ENCODE measurements at places on chromosomes 1 and 21.

DNA sequence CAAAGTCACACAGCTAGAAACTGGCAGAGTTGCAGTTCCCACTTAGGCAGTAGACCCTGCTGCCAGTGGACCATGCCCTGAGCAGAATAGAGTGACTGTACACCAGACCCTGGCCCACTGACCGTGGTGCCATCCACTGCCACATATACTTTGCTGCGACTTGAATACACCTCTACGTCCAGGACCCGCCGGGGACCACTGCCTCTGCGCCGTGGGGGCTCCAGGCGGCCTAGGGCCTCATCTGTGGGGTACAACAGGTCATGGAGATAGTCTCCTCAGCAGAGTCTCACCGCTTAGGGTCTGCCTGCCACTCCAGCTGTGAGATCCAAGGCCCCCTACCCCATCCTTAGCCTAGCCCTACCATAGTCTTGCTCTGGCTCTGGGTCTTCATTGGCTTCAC lies 1.6 kb downstream of the POMGNT1 start:
- H3K36me3 ChIP-seq: peaks cover 34% of the 10 kb centered on the region
- H3K4me1 ChIP-seq: peaks cover 8% of the 10 kb centered on the region
- H3K27ac ChIP-seq: peak overlapping the region; percentile 70
- no peaks in the 10 kb centered on the region for H3K27me3 ChIP-seq
- no peak for DNase-seq

- peak overlapping the region; percentile 81 for H3K27ac ChIP-seq
- H3K4me3 ChIP-seq: peak overlapping the region; percentile 76
- no peak for DNase-seq
- H3K4me1 ChIP-seq: peaks cover 24% of the 10 kb centered on the region
- H3K27me3 ChIP-seq: no peaks in the 10 kb centered on the region
- peaks cover 94% of the 10 kb centered on the region for H3K36me3 ChIP-seq
These were observed 29.7 kb downstream of the MDM4 start for GRCh38 chr1:204545881-204546280.

- H3K27ac ChIP-seq: no peak overlapping the region
- no peaks in the 10 kb centered on the region for H3K36me3 ChIP-seq
- DNase-seq: no peak
- H3K4me3 ChIP-seq: peak overlapping the region; percentile 3
- H3K4me1 ChIP-seq: peaks cover 17% of the 10 kb centered on the region
These were observed 1.7 kb upstream of the GRIK3 start for GRCh38 chr1:37035796-37036666.

DNA sequence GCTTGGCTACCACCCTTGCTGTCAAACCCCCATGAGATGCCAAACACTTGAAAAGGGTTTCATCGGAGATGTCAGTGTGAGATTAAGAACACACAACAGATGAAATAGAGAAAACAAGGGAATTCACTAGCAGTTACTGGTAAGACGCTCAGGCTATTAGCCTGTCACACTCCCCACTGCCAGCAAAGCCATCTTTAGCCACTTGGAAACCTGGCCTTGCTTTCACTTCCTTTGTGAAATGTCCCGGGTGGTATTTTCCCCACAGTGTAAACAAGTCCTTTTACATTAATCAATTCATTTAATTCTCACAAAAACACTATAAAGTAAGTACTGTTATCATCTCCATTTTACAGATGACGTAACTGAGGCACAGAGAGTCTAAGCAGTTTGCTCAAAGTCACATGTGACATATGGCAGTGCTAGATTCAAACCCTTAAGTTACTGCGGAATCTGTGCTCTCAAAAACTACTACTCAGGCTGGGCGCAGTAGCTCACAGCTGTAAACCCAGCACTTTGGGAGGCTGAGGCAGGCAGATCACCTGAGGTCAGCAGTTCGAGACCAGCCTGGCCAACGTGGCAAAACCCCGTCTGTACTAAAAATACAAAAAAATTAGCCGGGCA lies 32.7 kb upstream of the KHDRBS1 start:
- no peak overlapping the region for H3K4me3 ChIP-seq
- no peak for DNase-seq
- H3K27ac ChIP-seq: peak overlapping the region; percentile 92
- no peaks in the 10 kb centered on the region for H3K36me3 ChIP-seq
- peaks cover 55% of the 10 kb centered on the region for H3K4me1 ChIP-seq
- H3K27me3 ChIP-seq: no peaks in the 10 kb centered on the region

- peaks cover 74% of the 10 kb centered on the region for H3K4me1 ChIP-seq
- H3K27ac ChIP-seq: no peak overlapping the region
- no peaks in the 10 kb centered on the region for H3K27me3 ChIP-seq
- peaks cover 9% of the 10 kb centered on the region for H3K36me3 ChIP-seq
These were observed 36.3 kb downstream of the ARID4B start for GRCh38 chr1:235291599-235292091.

GRCh38 chr1:96187020-96187419 lies 534.6 kb upstream of the PTBP2 start:
- no peaks in the 10 kb centered on the region for H3K27me3 ChIP-seq
- no peaks in the 10 kb centered on the region for H3K36me3 ChIP-seq
- H3K27ac ChIP-seq: no peak overlapping the region
- no peak overlapping the region for H3K4me3 ChIP-seq
- no peaks in the 10 kb centered on the region for H3K4me1 ChIP-seq

- H3K27me3 ChIP-seq: peaks cover 3% of the 10 kb centered on the region
- H3K4me1 ChIP-seq: peaks cover 3% of the 10 kb centered on the region
- no peak for DNase-seq
- H3K27ac ChIP-seq: no peak overlapping the region
These were observed 113.2 kb upstream of the CACHD1 start for GRCh38 chr1:64356636-64357256.

DNA sequence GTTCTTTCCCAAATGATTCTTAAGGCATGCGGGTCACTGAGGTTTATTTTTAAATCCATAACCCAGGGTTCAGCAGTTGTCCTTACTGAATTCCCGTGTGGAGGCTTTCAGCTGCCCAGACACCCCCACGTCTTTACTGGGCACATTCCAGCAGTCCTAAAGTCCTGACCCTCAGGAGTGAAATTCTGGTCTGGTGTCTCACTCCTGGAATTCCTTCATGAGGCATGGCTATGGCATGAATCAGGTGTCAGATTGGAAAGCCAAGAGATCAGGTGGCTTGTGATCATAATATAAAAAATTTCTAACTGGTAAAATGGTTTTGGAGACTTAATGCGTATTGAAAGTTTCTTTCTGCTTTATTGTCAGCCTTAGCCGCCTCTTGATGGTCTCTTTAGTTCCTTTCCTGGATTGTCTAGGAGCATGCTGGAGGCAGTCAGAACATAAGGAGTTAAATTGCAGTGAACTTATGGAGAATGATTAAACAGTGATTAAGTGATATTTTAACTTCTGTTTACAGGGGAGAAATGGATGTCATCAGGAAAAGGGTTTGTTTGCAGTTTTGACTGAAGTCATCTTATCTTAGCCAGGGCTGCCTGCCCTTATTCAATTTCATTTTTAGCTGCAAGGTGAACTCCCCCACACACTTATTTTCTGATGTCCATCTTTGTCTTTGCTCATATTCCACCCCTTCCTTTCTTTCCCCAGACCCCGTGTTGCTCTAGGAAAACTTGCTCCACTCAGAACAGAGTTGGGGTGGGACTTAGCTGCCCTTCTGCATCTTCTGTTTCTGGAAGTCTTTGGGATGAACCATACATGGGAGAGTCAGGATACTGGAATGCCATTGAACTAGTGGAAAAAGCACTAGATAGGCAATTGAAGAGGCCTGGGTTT lies 25.7 kb upstream of the MACF1 start:
- no peak overlapping the region for H3K27ac ChIP-seq
- H3K4me1 ChIP-seq: peaks cover 9% of the 10 kb centered on the region
- H3K36me3 ChIP-seq: no peaks in the 10 kb centered on the region

DNA sequence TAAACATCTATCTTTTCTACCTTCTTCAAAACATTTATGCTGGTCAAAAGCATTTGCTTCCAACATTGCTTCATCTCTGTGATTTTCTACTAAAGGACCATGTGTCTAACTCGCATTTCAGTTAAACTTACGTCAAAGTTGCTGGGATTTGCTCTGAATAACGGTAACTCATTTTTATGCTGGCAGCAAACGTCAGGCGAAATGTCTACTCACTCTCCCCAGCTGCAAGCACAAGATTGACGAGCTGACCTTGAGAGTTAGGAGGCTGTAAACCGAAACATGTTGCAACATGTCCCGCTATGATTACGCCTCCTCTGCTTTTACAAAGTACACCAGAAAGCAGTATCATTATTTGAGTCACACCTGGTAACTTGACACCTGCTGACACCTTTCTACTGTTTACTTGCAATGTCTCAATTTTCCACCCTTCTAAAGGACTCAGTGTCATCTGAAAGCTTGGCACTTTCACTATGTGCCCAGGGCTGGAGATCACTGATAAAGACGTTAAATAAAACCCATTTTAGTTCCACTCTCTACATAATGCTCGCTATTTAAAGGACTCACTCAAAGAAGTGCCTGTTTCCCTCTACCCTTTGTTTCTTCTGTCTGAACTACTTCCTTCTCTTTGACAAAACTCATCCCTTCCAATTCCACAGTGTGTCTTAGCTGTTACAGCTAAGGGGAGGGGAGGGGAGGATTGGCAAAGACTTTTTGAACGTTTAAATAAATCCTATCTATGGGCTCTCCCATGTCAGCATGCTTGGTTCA lies 111.9 kb downstream of the PTPN14 start:
- peak overlapping the region; percentile 38 for H3K4me3 ChIP-seq
- H3K27me3 ChIP-seq: peaks cover 7% of the 10 kb centered on the region
- no peaks in the 10 kb centered on the region for H3K36me3 ChIP-seq
- no peak overlapping the region for H3K27ac ChIP-seq
- no peak for DNase-seq

DNA sequence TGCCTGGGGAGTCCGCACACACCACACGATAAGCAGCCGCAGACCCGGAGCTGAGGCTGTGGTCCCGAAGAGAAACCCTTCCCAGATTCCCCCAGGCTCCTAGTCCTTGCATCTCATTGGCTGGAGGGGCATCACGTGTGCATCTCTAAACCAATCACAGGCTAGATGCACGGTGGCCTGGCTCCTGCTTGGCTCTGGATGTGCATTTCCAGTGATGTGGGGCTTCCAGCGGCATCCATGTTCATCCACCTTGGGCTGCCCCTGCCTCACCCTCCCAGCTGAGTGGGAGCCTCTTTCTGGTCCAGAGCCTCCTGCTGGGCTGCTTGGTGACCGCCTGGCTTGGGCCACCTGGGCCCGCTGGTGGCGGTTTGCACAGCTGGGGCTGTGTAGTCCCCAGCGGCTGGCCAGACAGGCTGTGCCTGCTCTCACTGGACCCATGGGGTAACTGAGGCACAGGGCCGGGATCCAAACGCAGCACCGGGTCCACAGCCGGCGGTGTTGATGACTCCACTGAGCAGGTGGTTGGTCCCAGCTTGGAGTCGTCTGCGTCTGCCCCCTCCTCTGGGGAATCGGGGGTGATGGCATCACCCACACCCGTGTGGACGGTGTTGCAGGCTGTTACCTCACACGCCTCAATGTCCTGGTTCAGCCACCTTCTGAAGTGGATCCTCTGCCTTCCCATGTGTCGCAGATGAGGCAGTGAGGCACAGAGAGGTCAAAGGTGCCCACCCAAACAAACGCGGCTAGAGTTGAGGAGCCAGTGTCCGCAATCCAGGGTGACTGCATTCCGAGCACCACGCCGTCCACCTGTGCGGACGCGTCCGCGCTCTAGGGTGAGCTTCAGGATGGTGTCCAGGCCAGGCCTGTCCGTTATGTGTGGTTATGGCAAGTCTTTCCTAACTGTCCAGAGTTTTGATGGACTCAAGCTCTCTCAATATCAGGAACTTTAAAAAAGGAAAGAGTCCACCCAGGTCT lies 41.3 kb downstream of the COL6A1 start:
- no peak for DNase-seq
- H3K36me3 ChIP-seq: no peaks in the 10 kb centered on the region
- peaks cover 29% of the 10 kb centered on the region for H3K27me3 ChIP-seq
- H3K4me3 ChIP-seq: no peak overlapping the region
- no peaks in the 10 kb centered on the region for H3K4me1 ChIP-seq

GRCh38 chr1:29466258-29466657 lies 229.9 kb downstream of the PTPRU start:
- no peak overlapping the region for H3K27ac ChIP-seq
- no peak for DNase-seq
- no peaks in the 10 kb centered on the region for H3K36me3 ChIP-seq
- H3K4me1 ChIP-seq: no peaks in the 10 kb centered on the region
- H3K27me3 ChIP-seq: peaks cover 11% of the 10 kb centered on the region

- no peak for DNase-seq
- H3K4me1 ChIP-seq: peaks cover 5% of the 10 kb centered on the region
- H3K4me3 ChIP-seq: no peak overlapping the region
These were observed 3.0 kb upstream of the IPP start for GRCh38 chr1:45753248-45754037.
